ENCODE measurements at places on chromosomes 5 and 9. TPM values are rescaled to one million over a fixed set of nuclear protein-coding genes. Genes with fewer than 3 reads are reported as not detected.

SLC25A48 gene
- not detected for total RNA-seq

JMY gene
- 11.2 TPM for total RNA-seq

NR6A1 gene
- total RNA-seq = 1.3 TPM

SPRY4 gene
- 38.1 TPM for total RNA-seq

PKD2L2 gene
- total RNA-seq = not detected

KCNMB1 gene
- total RNA-seq = not detected

- DNase-seq = no peak
Measured at GRCh38 chr5:6673031-6673430, 39.8 kb downstream of the SRD5A1 start.

- DNase-seq = no peak
Measured at GRCh38 chr5:156888520-156888919, 38.4 kb downstream of the PPP1R2B start.

DNA sequence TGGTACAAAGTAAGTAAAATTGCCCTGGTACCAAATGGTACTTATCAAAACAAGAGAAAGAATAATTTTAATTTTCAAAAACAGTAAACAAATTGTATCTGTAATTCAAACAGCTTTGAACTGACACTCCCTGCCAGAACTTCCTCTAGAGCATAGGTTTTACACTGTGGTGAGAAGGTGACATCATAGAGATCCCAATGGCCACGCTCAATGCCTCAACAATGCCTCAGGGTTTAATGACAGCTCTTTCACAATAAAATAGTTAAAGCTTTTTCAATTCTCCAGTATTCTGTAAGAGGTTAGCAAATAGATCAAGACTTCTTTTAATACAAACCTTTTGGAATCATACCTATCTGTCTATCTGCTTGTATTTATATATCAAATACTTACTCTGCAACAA, 437.1 kb downstream of the PRR16 start:
- DNase-seq = no peak

DNA sequence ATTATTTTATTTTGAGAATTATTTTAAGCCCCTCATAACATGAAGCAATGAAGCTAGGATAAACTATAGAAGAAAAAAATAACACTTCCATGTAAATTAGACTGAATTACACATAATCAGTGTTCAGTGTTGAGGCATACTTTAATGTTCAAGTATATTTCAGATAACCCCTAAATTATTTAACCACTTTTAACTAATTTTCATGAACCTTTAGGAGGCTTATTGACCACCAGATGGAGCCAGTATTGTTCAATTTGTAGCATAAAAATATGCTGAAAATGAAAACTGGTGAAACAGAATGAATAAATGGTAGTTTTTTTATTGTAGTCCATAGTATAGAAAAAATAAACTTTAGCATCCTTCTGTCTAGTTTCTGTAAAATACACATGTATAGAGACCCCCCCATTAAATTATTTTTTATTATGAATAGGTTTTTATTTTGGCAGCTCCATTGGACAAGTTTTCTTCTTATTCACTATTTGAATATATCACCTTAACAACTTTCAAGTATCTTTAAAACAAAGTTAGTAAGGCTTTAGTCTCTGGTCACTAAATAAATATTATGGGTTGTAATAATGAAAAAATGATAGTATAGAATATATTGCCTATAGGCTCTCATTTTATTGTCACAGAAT, 190.1 kb downstream of the CWC27 start:
- DNase-seq = peak; percentile 20

- no peak for DNase-seq
Measured at GRCh38 chr9:18941060-18941740, 91.8 kb downstream of the SAXO1 start.

GRCh38 chr9:128764361-128764760, 7.4 kb downstream of the ZER1 start:
- no peak for DNase-seq

DNA sequence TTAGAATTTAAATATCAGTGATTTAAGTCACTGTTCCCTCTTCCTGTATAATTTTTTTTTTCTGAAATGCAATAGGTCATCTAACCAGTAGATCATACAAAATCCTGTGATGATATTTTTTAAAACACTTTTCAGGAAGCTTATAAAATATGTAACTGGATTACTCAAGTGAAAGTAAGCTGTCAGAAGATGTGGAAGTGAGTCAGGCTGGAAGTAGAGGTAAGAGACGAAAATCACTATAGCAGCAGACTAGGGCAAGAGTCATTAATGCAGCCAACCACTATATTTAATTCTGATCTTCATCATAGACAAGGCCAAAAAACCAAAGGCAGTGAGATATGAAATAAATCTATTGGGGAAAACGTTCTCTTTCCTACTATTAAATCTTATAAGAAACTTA, 65.7 kb upstream of the C6 start:
- no peak for DNase-seq

- no peak for DNase-seq
Measured at GRCh38 chr5:91020065-91020800, 362.9 kb downstream of the ARRDC3 start.
